Skin of body (tissue), 3 donors: ENCODE measurements at places on chromosomes 1 and 21. TPM values are rescaled to one million over a fixed set of nuclear protein-coding genes. Genes with fewer than 3 reads are reported as not detected.

DNA sequence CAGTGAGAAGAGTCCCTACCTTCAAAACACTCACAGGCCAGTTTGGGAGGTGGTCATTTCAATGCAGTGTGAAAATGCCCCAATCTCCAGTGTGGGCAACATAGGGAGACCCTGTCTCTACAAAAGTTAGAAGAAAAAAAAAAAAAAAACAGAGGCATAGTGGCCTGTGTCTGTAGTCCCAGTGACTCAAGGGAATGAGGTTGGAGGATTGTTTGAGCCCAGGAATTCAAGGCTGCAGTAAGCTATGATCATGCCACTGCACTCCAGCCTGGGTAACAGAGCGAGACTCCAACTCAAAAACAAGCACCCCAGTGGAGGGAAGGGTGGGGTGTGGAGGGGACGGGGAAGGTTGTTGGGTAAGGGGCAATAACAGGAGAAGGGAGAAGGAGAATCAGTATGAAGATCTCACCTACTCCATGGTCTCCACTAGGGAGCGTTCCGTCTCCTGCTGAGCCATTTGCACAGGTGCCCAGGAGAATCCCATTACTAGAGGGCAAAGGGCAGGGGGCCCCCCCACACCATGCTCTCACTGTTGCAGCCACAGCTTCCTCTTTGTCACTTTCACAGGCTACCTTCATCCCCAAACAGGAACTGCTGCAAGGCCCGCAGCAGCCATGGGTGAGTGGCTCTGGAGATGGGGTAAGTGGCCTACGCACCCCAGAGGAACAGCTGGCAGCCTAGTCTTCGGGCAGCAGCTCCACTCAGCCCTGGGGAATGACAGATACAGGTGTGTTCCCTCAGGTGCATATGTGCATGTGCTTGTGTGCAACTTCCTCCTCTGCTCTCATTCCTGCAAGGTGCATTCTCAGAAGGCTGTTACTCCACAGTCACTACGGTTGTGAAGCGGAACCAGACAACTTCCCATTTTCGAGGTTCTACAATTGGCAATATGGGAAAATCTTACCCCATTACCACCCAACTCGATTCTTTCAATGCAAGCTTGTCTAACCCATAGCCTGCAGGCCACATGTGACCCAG lies 87.9 kb upstream of the LYST start:
- no peak for DNase-seq

DNA sequence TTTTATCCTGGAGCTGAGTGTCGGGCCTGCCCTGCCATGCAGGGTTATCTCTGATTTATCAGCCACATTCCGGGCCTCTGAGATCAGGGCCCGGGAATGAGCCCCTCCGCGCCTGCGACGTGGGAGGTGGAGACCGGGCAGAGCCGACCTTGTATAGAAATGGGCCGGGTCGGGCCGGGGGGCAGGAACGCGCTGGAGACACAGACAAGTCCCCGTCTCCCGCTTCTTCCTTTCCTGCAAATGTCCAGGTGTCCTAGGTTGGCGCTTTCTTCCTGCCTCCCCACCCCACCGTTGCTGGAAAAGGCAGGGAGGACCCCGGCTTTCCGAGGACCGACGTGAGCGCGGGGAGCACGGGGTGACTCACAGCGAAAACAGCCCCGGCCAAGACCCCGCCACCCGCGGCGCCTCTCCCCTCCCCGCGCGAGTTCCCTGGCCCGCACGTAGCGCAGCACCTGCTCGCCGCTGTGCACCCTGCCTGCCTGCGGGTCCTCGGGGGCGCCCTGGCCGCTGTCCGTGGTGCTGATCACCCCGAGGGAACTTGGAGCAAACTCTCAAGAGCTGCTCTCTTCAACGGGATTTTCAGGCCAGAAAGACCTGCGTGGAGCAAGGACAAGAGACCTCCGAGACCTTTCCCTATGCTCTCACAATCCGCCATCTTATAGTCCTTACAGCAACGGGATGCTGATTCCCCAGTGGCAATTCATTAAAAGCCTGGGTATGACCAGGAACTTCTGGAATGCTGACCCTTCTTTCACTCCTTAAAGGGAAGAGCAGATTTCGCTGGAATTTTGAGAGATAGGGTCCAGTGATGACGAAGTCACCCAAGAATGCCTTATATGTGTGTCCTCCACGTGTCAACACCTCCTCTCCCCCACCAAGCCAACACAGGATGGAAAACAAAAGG lies 475 bp upstream of the NPPB start:
- no peak for DNase-seq

DNA sequence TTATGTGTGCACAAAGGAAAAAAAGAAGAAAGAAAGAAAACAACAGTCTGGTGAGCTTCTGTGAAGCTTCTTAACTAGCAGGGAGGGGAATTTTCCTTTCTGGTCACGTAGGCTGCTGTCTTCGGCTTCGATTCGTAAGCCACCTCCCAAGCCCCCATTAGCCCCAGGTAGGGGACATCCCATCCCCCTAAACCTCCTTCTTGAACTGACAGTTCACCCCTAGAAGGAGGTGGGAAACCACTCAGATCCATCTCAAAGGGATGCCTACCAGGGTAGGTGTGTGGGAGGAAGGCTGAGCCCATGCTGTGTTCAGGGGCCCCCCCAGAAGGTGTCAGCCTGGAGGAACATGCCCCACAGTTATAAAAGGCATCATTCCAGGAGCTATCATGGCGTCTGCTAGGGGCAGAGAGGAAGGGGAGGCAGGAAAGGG lies 25.8 kb downstream of the CD247 start:
- DNase-seq = no peak

GRCh38 chr21:45873418-45873817 lies 108.2 kb upstream of the COL6A1 start:
- DNase-seq = no peak

DNA sequence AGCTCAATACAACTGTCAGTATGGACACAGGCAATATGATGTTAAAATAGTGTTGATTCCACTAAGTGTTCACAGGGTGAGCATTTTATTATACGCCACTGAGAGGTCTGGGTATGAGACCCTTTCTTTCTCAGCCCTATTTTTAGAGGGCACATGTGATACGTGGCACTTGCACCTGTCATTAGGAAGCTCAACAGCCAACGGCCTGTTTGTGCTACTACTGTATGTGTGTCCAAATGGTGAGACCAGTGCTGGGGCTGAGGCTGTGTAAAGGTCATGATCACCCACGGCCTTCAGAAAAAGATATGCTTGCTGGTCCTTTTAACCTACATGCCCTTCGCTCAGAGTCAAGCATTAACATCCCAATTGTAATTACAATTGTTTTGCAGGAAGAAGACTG lies 176.2 kb downstream of the DUSP10 start:
- DNase-seq = no peak

- DNase-seq = no peak
Observed at GRCh38 chr1:9465640-9466039, 73.6 kb upstream of the SLC25A33 start.

DNA sequence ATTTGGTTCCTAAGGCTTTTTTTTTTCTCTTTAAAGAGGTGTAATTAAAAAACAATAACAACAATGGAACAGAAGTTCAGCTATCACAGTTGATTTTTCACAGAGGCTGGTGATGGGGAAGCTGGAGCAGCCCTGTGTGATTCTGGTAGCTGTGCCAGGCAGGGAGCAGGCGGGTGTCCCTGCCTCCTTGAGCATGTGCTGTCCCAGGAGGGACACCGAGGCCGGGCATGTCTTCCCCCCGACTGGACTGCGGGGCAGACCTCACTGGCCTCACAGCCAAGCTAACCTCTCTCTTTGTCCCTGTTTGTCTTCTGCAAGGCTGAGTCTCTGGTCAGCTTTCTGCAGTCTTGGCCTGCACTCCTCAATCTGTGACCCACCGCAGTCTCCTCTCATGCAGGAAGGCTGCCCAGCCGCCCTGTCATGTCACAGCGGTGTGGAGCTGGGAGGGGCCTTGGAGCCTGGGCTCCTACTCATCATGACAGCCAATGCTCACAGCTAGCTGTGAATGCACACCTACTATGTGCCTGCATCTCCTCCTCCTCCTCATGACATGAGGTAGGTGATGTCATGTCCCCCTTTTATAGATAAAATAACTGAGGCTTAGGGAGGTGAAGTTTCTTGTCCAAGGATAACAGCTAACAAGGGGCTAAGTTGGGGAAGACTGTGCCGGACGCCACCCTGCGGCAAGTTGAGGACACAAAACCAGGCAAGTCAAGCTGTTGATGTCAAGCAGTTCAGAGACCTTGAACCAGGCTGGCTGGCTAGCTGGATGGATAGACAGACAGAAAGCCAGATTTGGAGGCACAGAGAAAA lies 10.3 kb upstream of the ACTL8 start:
- no peak for DNase-seq

TIAM1 gene
- total RNA-seq = 67.8 TPM

GRCh38 chr1:218521414-218522169 lies 176.5 kb downstream of the TGFB2 start:
- no peak for DNase-seq

- no peak for DNase-seq
Observed at GRCh38 chr1:87176514-87176913, 152.2 kb upstream of the LMO4 start.

- no peak for DNase-seq
Observed at GRCh38 chr21:23016617-23017016, 2018.4 kb downstream of the NCAM2 start.

DNA sequence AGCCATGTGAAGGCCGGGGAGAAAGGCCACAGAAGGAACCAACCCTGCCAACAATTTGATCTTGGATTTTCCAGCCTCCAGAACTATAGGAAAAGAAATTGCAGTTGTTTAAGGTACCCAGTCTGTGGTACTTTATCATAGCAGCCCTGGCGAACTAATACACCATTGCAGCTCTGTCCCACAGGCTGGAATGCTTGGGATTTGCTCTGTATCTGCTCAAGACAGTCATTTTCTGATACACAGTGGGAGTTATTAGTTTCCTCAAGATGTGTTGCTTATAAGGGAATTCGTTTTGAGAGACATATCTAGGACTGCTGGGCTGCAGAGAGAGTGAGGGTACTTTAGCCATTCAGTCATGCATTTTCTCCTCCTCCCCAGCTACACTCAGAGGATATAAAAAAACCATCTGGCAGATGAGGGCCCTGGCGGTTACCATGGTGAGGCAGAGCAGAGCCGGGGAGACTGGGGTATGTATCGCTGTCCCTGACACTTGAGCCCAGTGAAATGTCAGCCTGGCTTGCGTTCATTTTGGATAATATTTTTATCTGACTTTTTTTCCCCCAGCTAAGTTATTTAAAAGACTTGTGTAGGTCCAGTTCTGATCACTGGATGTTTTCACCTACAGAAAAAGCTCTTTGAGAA lies 104.6 kb downstream of the DIRAS3 start:
- no peak for DNase-seq

HRNR gene
- not detected for total RNA-seq

WNT3A gene
- total RNA-seq = 0.39 TPM

DNA sequence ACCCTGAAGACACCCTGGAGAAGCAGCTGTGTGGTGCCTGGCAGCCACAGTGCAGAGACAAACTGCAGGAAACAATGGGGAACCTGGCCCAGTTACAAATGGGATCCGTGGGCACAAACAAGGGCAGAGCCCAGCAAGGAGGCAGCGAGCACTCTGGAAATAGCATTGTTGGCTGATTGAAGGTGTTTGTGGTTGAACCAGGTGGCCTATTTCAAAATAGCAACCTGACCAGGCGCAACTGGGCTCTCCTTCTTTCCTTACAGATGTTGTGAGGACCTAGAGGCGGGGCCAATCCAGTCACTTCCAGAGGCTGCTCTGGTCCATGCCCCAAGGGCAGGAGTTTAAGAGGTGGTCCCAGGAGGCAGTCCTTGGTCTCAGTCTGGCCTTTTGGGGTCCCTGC lies 21.7 kb upstream of the ZBTB21 start:
- DNase-seq = no peak

GRCh38 chr1:234302354-234302962 lies 70.8 kb upstream of the COA6 start:
- no peak for DNase-seq

CD247 gene
- 1.2 TPM for total RNA-seq

- no peak for DNase-seq
Observed at GRCh38 chr1:46807046-46807972, 8.5 kb downstream of the CYP4B1 start.

GRCh38 chr1:82319546-82319945 lies 518.8 kb downstream of the ADGRL2 start:
- DNase-seq = no peak

DNA sequence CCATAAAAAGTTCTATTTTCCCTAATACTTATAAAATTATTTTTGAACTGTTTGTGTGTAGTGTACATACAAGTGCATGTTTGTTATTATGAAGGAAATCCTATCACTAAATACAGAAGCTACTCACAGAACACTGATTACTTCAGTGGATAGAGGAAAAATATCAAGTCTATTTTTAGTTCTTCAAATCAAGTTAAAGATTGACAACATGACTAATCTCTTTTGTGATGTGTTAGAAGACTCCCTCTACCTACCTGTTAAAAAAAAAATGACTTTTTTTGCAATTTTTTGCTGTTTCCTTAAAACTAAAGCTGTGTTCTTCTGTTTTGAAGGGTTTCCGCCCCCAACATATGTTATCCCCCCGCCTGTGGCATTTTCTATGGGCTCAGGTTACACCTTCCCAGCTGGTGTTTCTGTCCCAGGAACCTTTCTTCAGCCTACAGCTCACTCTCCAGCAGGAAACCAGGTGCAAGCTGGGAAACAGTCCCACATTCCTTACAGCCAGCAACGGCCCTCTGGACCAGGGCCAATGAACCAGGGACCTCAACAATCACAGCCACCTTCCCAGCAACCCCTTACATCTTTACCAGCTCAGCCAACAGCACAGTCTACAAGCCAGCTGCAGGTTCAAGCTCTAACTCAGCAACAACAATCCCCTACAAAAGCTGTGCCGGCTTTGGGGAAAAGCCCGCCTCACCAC lies 45.5 kb downstream of the NCF2 start:
- no peak for DNase-seq

- no peak for DNase-seq
Observed at GRCh38 chr1:59664166-59664565, 150.6 kb upstream of the HOOK1 start.

- DNase-seq = no peak
Observed at GRCh38 chr1:160863774-160864131, 1.1 kb upstream of the CD244 start.

GRCh38 chr1:104229860-104230259 lies 480.2 kb downstream of the AMY1C start:
- no peak for DNase-seq

FCRL6 gene
- total RNA-seq = 0.49 TPM

GRCh38 chr1:53482441-53483153 lies 23.4 kb downstream of the DMRTB1 start:
- DNase-seq = no peak

DNA sequence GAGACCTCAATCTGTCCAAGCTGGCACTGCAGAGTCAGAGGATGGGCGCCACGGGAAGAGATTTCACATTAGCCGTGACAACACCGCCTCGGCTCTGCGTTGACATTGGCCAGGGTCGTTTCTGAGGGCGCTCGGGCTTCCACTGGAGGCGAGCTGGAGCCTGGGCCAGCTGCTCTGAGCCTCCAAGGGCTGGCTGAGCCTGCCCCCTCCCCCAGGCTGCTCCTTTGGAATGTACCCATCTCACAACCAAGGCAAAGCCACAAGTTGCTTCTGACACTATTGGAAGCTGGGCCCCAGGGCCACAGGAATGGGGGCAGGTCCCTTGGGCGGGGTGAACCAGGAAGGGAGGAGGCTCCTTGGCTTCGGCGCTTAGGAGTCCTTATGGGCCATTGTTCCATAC lies 12.7 kb downstream of the GPR3 start:
- DNase-seq = no peak

USP21 gene
- total RNA-seq = 8.4 TPM

GRCh38 chr1:159341736-159342135 lies 39.6 kb downstream of the FCER1A start:
- no peak for DNase-seq

- no peak for DNase-seq
Observed at GRCh38 chr21:33885172-33885514, 30.5 kb downstream of the ATP5PO start.

CFAP410 gene
- 13.0 TPM for total RNA-seq

- peak; percentile 38 for DNase-seq
Observed at GRCh38 chr1:55353707-55354620, 138.8 kb upstream of the USP24 start.

GRCh38 chr1:97050506-97050905 lies 328.9 kb downstream of the PTBP2 start:
- DNase-seq = peak; percentile 2
